Activated T-cell treated with anti-CD3 and anti-CD28 coated beads for 24 hours (primary cell): ENCODE measurements at places on chromosomes 16 and 17.

GRCh38 chr17:42288803-42289610 is 709 bp downstream of the STAT5A start:
- peak; percentile 46 for DNase-seq

- DNase-seq = no peak
Measured at GRCh38 chr17:34620458-34620857, 41.1 kb downstream of the TMEM132E start.

DNA sequence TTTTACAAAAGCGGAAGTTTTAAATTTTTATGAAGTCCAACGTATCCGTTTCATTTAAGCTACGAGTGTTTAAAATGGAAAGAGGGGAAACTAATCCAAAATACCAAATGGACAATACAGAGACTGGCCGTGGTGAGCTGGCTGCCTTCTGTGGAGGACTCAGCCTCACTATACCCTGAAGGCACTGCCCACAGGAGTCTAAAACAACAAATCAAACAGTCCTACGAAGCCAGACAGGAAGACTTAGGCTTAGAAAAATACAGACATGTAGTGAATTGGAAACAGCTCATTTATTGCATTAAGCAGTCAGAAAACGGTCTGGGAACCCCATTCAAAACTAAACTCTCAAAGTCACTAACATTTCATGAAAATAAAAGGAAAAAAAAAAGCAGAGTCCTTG is 75.1 kb downstream of the CYTH1 start:
- DNase-seq = no peak

DNA sequence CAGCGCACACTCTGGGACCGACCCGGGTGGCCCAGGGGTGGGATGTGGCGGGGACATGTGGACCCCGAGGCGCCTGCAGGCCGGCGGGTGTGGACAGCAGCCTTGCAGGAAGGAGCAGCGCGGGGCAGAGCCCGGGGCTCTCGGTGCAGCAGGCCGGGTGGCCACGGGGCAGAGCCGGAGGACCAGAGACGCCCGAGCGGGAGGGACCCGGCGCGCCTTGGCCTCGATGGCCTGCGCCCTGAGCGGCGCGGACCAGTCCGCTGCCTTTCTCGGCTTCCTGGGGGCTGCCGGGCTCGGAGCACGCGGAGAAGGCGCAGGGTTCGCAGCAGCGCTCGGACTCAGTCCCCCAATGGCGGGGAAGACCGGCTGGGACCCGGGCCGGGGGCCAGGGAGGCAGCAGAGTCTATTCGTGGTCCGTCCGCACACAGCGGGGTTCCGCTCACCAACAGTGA is 43.4 kb downstream of the OSBPL7 start:
- no peak for DNase-seq

GRCh38 chr17:75824666-75825065 is 19.5 kb downstream of the UNC13D start:
- DNase-seq = no peak

GRCh38 chr17:29111816-29112499 is 68.2 kb downstream of the MYO18A start:
- DNase-seq = peak; percentile 78

DNA sequence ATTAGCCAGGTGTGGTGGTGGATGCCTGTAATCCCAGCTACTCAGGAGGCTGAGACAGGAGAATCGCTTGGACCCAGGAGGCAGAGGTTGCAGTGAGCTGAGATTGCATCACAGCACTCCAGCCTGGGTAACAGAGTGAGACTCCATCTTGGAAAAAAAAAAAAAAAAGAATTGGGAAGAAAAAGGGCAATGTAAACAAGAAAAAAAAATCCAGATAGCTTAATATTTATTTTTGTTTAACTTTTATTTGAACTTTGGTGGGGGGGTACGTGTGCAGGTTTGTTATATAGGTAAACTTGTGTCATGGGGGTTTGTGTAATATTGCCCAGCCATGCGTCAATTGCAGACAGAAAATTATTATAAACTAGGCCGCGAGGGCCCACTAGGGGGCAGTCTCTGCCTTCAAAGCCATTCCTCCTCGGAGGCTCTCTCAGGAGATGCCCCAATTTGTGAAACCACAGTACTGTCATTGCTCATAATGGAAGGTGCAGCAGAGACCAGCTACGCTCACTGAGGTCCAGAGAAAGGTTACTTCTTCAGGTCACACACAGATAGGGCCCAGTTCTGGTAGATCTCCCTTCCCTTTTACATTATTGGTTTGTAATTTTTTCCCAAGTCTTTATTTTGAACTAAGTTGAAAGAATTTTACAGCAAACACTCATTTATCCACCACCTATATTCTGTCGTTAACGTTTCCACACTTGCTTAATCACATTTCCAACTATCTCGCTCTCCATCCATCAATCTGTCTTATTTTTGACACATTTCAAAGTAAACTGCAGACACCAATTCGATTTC is 206.2 kb downstream of the PRKCB start:
- peak; percentile 72 for DNase-seq

- no peak for DNase-seq
Measured at GRCh38 chr17:44940317-44940716, 7.3 kb downstream of the KIF18B start.

DNA sequence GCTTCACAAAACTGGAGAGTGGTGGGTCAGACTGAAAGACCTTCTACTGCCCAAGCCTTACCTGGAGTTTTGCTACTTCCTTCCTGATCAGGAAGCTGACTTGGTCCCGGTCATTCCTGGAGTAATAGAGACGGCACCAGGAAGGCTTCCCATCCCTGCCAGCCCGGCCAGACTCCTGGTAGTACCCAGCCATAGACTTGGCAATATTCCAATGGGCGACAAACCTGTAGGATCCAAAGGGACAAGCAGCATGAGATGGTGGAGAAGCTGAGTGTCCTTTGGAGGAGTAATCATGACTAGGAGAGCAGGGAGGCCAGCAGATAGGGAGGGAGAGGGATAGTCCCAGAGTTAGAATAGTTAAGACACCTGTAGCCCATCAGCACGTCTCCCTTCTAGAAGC is 8.7 kb downstream of the RECQL5 start:
- no peak for DNase-seq

DNA sequence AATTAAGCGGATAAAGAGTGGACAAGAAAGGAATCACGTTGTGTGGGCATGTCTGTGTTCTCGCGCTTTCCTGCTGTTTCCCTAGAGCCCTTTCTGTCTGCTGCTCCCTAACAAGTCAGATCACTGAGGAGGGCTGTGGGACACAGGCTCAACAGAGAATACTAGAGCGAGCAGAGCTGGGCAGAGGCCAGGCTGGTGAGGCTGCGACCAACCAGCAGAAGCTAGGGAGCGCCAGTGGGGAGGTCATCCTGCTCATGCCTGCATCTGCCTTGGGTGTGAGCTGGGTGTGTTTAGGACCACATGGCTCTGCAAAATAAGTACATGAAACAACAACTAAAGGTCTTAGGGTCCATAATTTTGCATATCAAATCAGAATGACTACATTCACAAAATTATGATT is 11.5 kb upstream of the FOXJ1 start:
- no peak for DNase-seq

GRCh38 chr16:64907844-64908243 is 214.0 kb downstream of the CDH11 start:
- DNase-seq = no peak
